Inflammatory macrophage (primary cell): ENCODE measurements at places on chromosomes 12 and 14.

DNA sequence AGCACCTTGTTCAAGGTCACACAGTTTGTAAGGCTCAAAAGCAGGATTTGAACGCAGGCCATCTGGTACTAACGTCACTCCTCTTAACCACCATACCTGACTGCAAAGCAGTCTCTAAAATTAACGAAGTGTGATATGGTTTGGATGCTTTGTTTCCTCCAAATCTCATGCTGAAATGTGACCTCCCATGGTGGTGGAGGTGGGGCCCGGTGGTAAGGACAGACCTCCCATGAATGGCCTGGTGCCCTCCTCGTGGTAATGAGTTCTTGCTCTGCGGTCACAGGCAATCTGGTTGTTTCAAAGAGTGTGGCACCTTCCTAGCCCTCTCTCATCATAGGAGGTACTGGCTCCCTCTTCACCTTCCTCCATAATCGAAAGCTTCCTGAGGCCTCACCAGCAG, 102.2 kb upstream of the BCL2L14 start:
- DNase-seq: no peak

GRCh38 chr12:50799908-50800307, 36.0 kb downstream of the ATF1 start:
- no peak for DNase-seq

DNA sequence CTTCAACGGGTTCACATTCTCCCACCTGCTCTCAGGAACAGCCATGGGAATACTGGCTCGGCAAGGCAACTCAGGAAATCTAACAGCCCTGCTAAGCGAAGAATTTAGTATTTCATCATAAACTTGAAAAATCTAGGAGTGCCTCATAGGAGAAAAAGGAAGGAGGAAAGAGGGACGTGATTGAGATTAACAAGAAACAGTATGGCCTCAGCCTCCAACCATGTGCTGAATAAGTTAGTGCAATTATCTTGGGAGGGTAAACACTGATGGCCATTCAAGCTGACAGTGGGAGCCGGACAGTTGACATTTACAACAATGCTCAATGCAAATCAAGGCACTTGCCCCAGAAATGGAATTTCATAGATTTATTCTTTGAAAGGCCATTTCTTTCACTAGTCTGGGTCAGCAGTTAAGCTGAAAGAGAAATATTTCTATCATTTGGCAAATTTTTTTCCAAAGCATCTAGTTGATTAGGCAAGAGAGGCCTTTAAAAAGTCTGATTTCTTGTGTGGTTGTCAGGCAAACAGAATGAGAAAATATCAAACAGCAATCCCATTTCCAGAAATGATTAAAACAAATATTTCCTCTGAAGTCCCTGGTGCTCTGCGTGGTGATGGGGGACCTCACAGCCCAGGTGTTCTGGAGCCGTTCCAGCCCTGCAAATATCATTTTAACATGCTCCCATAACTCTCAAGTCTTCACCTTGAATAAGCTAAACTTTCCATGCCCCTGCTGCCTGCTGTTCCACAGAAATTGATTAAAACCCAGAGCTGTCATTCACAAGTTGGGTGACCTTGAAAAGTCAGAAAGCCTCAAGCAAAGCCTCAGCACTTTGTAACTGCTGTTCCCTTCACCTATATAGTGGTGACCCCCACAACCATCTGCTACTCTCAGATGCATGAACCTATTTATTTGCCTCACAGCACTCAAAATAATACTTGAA, 121.6 kb downstream of the PHLDA1 start:
- DNase-seq: no peak

DNA sequence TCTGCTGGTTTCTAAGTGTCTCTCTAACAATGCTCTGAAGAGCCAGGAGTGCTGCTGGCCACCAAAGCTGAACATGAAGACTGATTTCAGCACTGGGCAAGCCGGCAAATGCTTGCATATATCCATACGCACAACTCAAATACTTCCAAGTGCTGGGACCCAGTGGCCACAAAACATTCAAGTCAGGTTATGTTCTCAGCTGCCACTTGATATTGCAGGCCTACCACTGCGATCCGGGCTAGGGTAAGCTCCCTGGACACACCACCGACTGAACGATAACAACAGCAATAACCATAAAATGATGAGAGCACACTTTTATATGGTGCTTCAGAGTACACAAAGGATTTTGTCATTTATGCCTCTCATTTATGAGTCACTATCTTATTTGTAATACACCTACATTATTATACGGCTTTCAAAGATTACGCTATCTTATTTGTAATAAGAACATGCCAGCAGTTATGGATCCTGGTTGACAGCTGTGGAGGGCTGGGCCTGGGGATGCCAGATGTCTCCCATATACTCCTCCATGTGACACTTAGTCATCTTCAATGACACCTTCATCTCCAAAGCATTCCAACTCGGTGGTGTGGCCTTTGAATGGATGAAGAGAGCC, 35.5 kb downstream of the CRACR2A start:
- DNase-seq: no peak

- DNase-seq: no peak
Measured at GRCh38 chr12:130164936-130165335, 2.7 kb downstream of the FZD10 start.

- DNase-seq: no peak
Measured at GRCh38 chr12:104371043-104371870, 67.7 kb downstream of the EID3 start.

DNA sequence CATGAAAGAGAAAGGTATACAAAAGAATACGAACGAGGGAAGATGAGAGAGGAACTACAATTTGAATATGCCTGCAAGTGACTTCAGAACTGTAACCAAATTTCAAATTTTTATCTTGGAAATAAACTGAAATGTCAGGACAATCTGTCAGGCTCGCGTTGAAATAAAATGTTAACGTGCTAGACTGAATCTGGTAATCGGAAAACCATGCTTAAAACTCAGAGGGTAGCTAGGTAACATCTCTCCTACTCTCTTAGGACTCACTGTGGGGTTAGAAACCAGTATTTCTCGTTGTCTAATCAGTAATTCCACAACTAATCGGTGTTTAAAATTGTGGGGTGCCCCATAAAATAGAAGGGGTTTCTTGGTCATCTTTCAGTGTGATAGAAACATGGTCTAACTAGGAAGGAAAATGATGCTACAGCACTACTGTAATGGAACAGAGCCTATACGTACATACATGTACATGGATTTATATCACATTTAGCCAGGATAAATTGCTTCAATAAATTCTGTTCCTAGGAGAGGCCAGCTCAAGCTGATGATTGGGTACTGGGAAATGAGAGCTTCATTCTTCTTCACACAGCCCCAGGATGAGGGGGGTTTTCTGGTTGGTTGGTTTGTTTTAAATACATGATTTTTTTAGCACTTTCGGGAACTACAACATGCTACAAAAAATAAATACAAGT, 23.9 kb downstream of the ATF7 start:
- DNase-seq: no peak

DNA sequence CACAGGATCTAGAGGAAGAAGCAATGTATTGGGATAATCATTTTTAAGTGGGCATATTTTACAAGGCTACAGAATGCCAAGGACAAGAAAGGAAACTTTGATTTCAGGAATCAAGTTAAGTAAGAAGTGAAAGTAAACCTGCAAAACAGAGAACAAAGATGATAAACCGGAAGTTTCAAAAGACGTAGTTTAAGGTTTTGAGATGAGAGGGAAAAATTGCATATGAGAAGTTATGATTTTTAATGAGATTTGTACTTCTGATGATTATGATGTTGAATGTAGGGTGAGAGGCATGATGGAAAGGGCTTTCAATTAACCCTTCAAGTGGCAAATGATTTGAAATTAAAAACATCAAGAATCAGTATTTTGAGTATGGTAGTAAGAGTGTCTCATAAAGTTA, 134.9 kb downstream of the CAPZA3 start:
- DNase-seq: no peak

DNA sequence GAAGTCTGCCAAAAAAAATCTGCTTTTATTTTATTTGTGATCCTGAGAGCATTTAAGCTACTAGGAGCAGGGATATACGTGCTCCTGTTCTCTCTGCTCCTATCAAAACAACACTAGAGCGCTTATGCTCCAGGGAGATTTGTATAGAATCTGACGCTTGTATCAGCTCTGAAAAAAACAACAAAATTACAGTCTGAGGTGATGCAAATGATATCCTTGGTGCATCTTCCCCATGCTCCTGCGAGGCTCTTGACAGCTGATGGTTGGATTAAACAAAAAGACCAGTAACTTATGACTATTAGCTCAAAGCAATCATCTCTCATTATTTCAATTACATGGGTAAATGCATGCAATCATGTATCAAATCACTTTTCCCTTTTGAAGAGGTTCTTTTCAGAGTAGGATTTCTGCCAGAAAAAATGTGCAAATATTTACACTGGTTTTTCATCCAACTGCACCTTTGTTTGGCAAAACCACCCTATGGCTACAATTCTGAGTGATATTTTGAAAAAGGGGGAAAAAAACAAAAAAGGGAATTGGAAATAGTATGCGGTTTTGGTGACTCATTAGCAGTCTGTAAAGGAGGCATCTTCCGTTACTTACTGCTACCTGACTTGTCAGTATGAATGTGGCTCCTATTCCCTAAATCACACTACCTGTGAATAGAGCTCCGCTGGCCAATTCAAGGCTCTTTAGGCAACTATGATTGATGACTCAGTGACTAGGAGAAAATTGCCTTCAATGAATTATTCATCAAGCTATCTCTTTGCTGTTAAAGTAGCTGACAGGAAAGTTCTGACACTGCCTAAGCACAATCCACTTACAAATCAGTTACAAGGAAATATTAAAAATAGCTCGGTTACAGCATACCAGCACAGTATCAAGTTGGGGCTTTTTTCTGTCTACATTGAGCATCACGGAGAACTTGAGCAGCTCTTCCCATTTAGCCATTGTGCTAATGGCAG, 450.0 kb downstream of the FOXG1 start:
- no peak for DNase-seq

- DNase-seq: no peak
Measured at GRCh38 chr12:3106579-3106978, 29.4 kb downstream of the TSPAN9 start.

- peak; percentile 26 for DNase-seq
Measured at GRCh38 chr14:99035712-99036610, 236.0 kb downstream of the BCL11B start.

GRCh38 chr14:90757452-90757851, 58.8 kb downstream of the TTC7B start:
- no peak for DNase-seq

DNA sequence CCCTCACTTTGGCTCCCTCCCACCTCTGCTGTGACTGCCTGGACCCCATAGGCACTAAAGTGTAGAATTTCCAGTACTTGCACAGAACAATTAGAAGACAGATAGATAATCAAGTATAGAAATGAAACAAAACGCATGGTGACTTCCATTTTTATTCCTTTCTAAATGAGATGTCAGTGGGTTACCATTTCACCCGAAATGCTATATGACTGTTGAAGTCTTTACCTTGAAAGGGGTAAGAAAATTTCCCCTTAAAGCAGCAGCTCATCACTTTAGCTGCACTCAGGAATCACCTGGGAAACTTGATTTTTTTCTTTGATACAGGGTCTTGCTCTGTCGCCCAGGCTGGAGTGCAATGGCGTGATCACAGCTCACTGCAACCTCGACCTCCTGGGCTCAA, 12.5 kb upstream of the KSR2 start:
- no peak for DNase-seq

DNA sequence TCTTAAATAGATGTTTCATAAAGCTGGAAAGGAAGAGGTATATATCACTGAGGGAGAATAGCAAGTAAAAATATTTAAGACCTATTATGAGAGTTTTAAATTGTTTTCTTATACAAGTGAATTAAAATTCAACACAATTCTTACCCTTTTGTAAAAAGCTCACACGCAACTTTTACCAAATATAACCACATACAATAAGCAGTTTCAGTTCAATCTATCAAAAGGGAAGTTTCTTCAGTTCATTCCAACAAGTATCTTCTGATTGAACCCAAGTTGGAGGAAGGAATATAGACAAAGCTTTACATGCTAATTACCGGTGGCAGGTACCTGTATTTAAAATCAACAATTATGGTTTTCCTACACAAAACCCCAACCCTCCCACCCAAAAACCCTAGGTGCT, 41.1 kb downstream of the GTF2A1 start:
- peak; percentile 36 for DNase-seq

DNA sequence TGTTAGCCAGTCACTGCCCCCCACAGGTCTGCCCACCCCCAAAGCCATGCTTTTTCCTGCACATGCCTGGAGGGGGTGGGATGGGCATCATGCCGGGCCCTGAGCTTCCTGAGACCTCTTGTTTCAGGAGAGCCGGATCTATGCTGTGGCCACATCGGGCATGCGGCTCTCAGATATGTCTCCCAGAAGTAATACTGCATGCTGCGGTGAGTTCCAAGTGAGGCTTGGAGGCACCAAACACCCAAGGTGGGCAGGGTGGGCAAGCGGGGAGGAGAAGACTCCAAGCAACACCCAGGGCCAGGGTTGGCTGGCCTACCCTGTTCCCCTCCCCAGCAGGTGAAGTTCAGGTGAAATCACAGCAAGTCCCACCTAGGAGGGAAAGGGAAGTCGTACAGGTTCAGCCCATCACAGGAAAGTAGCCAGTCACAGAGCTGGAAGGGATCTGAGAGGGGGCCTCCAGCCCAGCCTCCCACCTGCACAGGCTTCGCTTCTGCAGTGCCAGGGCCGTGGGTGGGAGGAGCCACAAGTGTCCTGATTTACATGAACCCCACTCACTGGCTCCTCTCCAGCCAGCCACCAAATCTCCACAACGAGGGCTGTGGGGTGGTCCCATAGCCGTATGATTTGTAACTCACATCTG, 30.9 kb downstream of the PIGH start:
- no peak for DNase-seq

DNA sequence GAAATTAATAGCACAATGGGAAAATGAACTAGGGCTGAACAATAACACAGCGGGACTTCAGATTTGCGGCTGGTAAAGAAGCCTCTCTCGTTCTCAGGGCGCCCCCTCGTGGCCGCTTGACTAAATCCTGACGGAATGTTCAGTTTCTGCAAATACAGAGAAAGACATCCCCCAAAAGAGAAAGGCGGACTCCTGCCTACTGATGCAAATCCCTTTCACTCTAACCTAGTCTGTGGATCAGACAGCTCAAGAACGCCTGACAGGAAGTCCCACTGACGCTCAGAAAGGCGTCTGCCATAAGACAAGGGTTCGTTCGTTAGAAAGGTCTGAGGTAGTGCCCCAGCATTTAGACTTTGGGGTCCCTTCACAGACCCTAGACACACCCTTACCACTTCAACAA, 2.5 kb downstream of the NUAK1 start:
- peak; percentile 71 for DNase-seq

- no peak for DNase-seq
Measured at GRCh38 chr12:93020631-93021597, 91.8 kb upstream of the EEA1 start.
